Hepatic stellate cell (primary cell): ENCODE measurements at places on chromosomes 7 and 10.

DNA sequence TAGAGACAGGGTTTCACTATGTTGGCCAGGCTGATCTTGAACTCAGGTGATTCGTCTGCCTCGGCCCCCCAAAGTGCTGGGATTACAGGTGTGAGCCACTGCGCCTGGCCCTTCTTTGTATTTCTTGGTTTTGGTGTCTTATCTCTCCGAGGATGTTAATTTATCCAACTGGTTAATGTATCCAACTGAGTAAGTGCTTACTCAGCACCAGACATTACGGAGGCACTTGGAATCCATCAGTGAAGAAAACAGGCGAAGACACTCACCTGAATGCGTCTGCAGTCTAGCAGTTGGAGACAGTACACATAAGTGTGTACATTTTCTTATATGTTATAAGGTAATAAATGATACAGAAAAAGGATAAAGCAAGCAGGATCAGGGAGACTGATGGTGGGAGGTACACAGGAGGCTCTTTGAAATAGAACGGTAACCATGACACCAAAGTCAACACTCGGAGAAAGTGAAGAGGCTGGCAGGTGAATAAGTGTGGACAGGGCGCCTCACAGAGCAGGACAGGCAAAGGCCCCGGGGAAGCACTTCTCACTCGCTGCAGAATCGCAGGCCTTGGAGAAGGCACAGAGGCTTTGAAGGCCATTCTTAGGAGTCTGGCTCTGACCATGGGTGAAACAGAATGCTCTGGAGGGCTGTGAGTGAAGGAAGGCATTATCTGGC lies 73.1 kb downstream of the LANCL2 start:
- DNase-seq: no peak

GRCh38 chr10:44974082-44974627 lies 4.5 kb downstream of the DEPP1 start:
- DNase-seq: no peak

DNA sequence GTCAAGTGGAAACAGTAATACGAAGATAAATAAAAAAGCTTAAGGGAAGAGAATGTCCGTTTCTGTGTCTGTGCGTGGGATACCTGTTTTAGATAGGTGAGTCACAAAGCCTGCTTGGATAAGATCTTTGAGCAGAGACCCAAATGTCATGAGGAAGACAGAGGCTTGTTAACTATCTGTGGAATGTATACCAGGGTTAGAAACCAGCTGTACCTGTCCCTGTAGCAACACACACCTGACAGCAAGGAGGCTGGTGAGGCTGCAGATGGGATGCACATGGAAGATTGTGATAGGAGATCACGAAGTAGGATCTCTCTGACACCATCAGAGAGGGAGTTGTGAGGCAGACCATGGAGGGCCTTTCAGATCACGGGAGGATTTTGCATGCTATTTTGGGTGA lies 105.3 kb downstream of the ARHGAP21 start:
- DNase-seq: no peak

- DNase-seq: no peak
These were observed 32.5 kb upstream of the ADAM12 start for GRCh38 chr10:126420567-126421300.

- DNase-seq: no peak
These were observed 172.8 kb downstream of the ZMYND11 start for GRCh38 chr10:308101-308500.

DNA sequence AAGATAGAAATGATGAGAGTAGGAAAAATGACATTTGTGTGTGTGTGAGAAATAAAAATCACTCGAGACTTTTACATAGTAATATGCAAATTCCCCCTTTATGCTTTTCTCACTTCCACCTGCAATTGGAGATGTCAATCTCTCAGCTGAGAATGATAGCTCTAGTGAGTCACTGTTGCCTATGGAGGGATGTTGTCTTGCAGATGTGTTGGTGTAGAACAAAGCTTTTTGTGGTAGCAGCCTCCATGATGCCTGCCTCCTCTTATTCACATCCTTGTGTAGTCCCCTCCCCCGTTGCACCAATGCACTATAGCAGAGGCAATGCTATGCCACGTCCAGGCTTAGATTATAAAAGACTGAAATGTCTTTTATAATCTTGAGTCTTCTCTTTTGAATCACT lies 33.8 kb downstream of the SPAG6 start:
- DNase-seq: no peak

- DNase-seq: peak; percentile 61
These were observed 32.2 kb downstream of the ZCCHC24 start for GRCh38 chr10:79413196-79413595.

DNA sequence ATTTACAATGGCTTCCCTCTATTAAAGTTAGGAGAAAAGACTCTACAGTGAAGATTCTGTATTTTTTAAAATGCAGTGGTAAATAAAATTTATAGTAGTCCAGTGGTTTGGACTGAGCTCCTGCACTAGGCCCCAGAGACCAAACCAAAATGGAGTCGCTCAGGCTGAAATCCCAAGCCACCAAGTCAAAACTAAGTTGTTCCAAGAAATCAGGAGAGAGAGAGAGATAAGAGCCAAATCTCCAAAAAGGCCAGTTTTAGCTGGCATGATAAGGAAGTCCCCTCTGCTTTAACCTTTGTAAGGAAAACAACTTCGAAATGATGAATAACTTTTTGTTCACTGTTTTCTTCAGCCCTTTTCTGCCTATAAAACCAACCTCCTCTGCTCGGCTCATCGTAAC lies 265.9 kb upstream of the KLF14 start:
- DNase-seq: no peak

GRCh38 chr7:29255199-29255878 lies 60.8 kb downstream of the CHN2 start:
- DNase-seq: no peak

DNA sequence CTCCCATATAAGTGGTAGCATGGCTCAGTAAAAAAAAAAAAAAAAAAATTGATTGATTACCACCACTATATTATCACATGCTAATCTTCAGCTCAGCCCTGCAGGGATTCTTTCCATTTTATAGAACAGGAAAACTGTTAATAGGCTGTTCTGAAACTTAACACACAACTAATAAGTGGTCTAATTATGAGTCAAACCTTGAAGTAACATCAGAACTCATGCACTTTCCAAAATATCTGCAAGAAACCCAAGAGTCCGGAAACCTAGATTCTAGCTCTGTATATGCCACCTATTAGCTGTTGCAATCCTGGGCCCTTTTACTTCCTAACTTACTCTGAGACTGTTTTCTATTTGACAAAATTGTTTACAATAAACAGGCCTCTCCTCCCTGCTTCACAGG lies 23.9 kb downstream of the SEM1 start:
- DNase-seq: no peak

GRCh38 chr10:58372607-58373441 lies 12.4 kb upstream of the TFAM start:
- DNase-seq: no peak

GRCh38 chr10:6013413-6014192 lies 36.3 kb upstream of the IL15RA start:
- no peak for DNase-seq

DNA sequence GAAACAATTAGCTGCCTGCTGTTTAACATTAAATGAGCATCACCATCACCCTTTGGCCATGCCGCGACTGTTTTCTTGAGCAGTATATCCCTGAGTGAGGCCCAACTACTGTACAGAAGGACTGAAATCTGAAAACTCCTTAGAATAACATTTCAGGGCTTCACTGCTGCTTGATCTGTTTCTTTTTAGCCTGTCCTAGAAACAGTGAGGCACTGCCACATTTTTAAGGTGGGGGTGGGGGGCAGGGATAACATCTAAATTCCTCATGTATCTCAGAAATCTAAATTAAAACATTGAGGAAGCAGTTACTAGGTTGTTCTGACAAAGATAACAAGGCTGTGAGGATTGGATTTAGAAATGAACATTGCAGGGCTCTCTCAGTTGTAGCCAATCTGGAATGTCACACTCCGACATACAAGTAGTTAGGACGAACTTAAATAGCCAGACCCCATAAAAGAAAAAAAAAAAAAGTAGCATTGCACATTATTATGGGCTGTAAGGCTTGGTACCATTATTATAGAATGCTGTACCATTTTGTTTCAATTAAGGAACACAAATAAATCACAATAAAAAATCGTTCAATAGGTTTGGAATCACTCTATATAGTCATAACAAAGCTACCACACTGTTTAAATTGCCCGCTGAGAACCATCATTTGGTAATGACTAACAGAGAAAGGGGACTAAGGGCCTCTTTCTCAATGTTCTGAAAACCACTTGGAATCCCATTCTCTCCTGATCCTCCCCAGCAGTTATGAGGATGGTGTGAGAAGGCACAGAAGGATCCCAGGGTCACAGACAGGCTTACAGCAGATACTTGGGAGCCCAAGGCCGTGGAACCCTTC lies 256.1 kb downstream of the INHBA start:
- no peak for DNase-seq

DNA sequence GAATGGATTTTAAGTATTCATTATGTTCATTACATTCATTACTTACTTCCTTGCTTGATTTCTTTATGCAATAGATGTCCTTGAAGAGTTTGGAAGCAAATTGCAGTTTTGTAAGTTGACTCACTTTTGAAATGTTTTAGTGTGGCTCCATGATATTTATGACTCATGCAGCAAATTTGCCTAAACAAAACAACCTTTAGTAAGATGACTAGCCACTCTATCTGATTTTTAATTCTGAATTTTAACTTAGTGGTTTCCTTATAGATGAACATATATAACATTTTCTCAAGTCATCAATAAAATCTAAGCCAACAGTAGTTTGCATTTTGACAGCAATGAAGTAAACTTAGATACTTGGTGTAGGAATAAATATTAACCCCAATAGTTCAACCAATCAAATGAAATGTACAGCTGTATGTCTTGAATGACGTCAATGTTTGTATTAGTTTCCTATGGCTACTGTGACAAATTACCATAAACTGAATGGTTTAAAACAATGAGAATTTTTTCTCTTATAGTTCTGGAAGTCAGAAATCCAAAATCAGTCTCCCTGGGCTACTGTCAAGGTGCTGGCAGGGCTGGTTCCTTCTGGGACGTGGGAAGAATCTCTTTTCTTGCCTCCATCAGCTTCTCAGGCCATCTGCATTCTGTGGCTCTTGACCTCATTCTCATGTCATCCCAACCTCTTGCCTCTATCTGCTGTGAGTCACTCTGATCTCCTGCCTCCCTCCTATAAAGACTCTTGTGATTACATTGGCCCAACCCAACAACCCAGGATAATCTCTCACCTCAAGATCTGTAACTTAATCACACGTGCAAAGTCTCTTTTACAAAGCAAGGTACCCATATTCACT lies 73.4 kb downstream of the AHR start:
- DNase-seq: peak; percentile 61

DNA sequence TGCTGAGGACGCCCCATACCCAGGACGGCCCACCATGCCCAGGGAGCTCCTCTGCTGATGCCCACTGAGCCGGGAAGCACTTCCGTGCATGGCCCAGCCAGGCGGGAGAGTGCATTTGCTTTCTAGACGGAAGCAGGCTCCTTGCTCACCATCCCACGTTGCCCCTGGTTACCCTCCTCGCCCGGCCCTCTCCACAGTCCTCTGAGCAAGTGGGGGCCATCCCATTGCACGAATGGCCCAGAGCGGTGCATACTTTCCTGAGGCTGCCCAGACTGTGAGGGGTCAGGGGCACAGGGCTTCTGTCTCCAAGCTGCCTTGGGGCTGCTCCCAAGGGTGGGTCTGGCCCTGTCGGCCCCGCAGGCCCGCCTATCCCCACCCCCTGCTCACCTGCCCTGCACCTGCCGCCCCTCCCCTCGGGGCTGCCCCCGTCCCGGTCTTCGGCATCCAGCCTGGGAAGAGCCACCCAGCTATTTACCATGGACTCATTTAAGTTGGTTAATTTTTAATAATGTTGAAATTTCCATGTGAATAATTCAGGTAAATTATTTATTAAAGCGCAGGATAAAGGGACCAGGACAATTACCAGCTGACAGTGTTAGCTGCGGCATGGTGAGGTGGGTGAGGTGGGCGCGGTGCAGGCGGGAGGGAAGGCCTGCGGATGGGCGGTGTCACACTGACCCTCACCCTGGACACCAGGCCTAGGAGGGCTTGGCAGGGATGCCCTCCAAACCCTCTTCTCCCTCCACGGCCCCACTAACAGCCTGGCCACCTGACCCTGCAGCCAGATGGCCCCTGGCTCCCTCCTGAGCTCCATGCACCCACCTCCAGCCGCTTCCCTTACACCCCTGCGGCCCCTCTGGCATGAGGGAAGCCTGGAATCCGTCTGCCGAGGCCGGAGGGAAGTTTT lies 104.4 kb downstream of the MICALL2 start:
- no peak for DNase-seq

GRCh38 chr10:112460366-112460765 lies 13.4 kb downstream of the VTI1A start:
- DNase-seq: no peak

- no peak for DNase-seq
These were observed 15.9 kb downstream of the LRRC27 start for GRCh38 chr10:132347931-132348267.

GRCh38 chr7:143372070-143372469 lies 9.1 kb upstream of the ZYX start:
- no peak for DNase-seq

DNA sequence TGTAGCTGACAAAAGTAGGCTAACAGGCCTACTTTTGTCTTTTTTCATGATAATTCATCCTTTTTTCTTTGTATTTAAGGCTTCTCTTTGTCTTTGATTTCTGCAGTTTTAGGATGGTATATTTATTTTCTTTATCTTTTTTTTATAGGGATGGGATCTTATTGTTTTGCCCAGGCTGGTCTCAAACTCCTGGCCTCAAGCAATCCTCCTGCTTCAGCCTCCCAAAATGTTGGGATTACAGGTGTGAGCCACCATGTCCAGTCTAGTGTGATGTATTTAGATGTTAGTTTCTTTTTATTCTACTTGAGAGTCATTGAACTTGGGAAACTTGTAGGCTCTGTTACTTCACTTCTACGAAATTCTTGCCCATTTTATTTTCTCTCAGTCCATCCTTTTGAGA lies 35.4 kb downstream of the TRIM24 start:
- no peak for DNase-seq

- no peak for DNase-seq
These were observed 44.2 kb downstream of the DRGX start for GRCh38 chr10:49351669-49352068.

GRCh38 chr7:91913612-91914011 lies 27.1 kb upstream of the AKAP9 start:
- peak; percentile 33 for DNase-seq

GRCh38 chr7:134829380-134829986 lies 50.0 kb downstream of the CALD1 start:
- DNase-seq: no peak

- no peak for DNase-seq
These were observed 25.5 kb upstream of the RBM33 start for GRCh38 chr7:155618708-155619633.

DNA sequence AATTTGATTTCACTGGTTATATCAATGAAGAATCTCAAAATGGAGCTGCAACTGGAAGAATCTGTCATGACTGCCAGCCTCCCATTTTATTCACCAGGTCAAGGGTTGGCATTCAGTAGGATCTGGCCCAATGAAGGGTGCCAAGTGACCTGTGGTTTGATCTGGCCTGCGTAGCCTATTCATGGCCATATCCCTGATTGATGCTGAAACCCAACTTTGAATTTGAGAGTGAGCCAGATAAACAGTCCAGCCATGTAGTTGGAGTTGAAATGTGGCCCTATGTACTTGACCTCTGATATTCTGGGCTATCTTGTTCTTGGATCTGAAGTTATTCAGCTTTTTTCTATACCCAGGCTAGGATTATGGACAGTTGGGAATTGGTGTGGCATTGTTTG lies 1.5 kb downstream of the MKLN1 start:
- DNase-seq: no peak

- DNase-seq: peak; percentile 81
These were observed 52.5 kb downstream of the PROSER2 start for GRCh38 chr10:11875494-11876281.

GRCh38 chr7:44891372-44891771 lies 6.0 kb upstream of the PURB start:
- DNase-seq: no peak
